A549 (cell line): ENCODE measurements at places on chromosomes 1 and 21. TPM values are rescaled to one million over a fixed set of nuclear protein-coding genes. Genes with fewer than 3 reads are reported as not detected.

CYP4A22 gene
- not detected in 3 replicates for polyA plus RNA-seq

AKR7A3 gene
- 0.17 to 0.24 TPM (median 0.21 TPM) in 3 replicates for polyA plus RNA-seq

MYOM3 gene
- 7.3 to 8.7 TPM (median 8.5 TPM) in 3 replicates for polyA plus RNA-seq

ATP6V1G3 gene
- polyA plus RNA-seq = not detected in 3 replicates

HSPA6 gene
- 0.26 to 0.50 TPM (median 0.50 TPM) in 3 replicates for polyA plus RNA-seq

SYCP1 gene
- not detected in 3 replicates for polyA plus RNA-seq

LIN28A gene
- 0.03 TPM in 1 of 3 replicates, not detected in the others for polyA plus RNA-seq

RNU1-1 gene
- polyA plus RNA-seq = 6.5 to 8.5 TPM (median 6.6 TPM) in 3 replicates

PDE4B gene
- 15.5 to 20.2 TPM (median 19.8 TPM) in 3 replicates for polyA plus RNA-seq

MYOG gene
- not detected in 3 replicates for polyA plus RNA-seq

NUDC gene
- polyA plus RNA-seq = 133 to 150 TPM (median 134 TPM) in 3 replicates

SERPINC1 gene
- polyA plus RNA-seq = 0.05 to 0.13 TPM (median 0.05 TPM) in 3 replicates

ADAMTS5 gene
- polyA plus RNA-seq = not detected in 3 replicates

CNTN2 gene
- polyA plus RNA-seq = not detected in 3 replicates

CD1E gene
- not detected in 3 replicates for polyA plus RNA-seq

DNAI4 gene
- 1.0 to 2.2 TPM (median 1.3 TPM) in 3 replicates for polyA plus RNA-seq

RNF186 gene
- polyA plus RNA-seq = not detected in 3 replicates

NHLH1 gene
- 0.29 to 0.49 TPM (median 0.34 TPM) in 3 replicates for polyA plus RNA-seq

ACKR1 gene
- not detected in 3 replicates for polyA plus RNA-seq

FCN3 gene
- not detected in 3 replicates for polyA plus RNA-seq

SYT2 gene
- polyA plus RNA-seq = 0.01 to 0.04 TPM (median 0.03 TPM) in 3 replicates

PDZK1 gene
- 1.3 to 1.5 TPM (median 1.5 TPM) in 3 replicates for polyA plus RNA-seq

KRTCAP2 gene
- 216 to 218 TPM (median 217 TPM) in 3 replicates for polyA plus RNA-seq

NCAM2 gene
- not detected in 3 replicates for polyA plus RNA-seq

IL20 gene
- not detected in 3 replicates for polyA plus RNA-seq

C1orf115 gene
- polyA plus RNA-seq = 6.8 to 8.9 TPM (median 7.5 TPM) in 3 replicates

AUNIP gene
- polyA plus RNA-seq = 5.6 to 7.3 TPM (median 6.5 TPM) in 3 replicates

KRTAP21-2 gene
- not detected in 3 replicates for polyA plus RNA-seq

GPR25 gene
- polyA plus RNA-seq = not detected in 3 replicates

DRAXIN gene
- polyA plus RNA-seq = 0.03 to 0.08 TPM in 2 of 3 replicates, not detected in the other

U2AF1 gene
- 87.5 to 99.8 TPM (median 98.7 TPM) in 3 replicates for polyA plus RNA-seq

CELA3B gene
- polyA plus RNA-seq = not detected in 3 replicates

ATP5PO gene
- polyA plus RNA-seq = 143 to 150 TPM (median 143 TPM) in 3 replicates

LRRC38 gene
- not detected in 3 replicates for polyA plus RNA-seq

FMO1 gene
- polyA plus RNA-seq = not detected in 3 replicates

MTOR gene
- polyA plus RNA-seq = 15.7 to 16.0 TPM (median 15.8 TPM) in 3 replicates

NTMT2 gene
- polyA plus RNA-seq = not detected in 3 replicates

FCRL4 gene
- not detected in 3 replicates for polyA plus RNA-seq

PUM1 gene
- polyA plus RNA-seq = 27.5 to 30.2 TPM (median 29.1 TPM) in 3 replicates

SYT14 gene
- 0.05 to 0.10 TPM (median 0.06 TPM) in 3 replicates for polyA plus RNA-seq

NEK2 gene
- polyA plus RNA-seq = 38.1 to 45.1 TPM (median 42.0 TPM) in 3 replicates

SLC45A3 gene
- polyA plus RNA-seq = 2.5 to 3.4 TPM (median 3.3 TPM) in 3 replicates

SERINC2 gene
- polyA plus RNA-seq = 16.1 to 21.1 TPM (median 16.3 TPM) in 3 replicates

CFAP107 gene
- polyA plus RNA-seq = not detected in 3 replicates

FNBP1L gene
- polyA plus RNA-seq = 17.8 to 19.8 TPM (median 19.4 TPM) in 3 replicates

OR6N1 gene
- not detected in 3 replicates for polyA plus RNA-seq

SLFNL1 gene
- polyA plus RNA-seq = 0.03 to 0.05 TPM (median 0.04 TPM) in 3 replicates

B4GALT3 gene
- polyA plus RNA-seq = 23.3 to 26.7 TPM (median 25.5 TPM) in 3 replicates

RIPPLY3 gene
- 0.46 to 0.65 TPM (median 0.63 TPM) in 3 replicates for polyA plus RNA-seq

TRNAU1AP gene
- 14.5 to 14.9 TPM (median 14.5 TPM) in 3 replicates for polyA plus RNA-seq

ALPL gene
- 0.13 to 0.31 TPM (median 0.14 TPM) in 3 replicates for polyA plus RNA-seq

ICOSLG gene
- polyA plus RNA-seq = 0.61 to 0.93 TPM (median 0.79 TPM) in 3 replicates

AHDC1 gene
- 9.8 to 11.5 TPM (median 10.0 TPM) in 3 replicates for polyA plus RNA-seq

PODN gene
- not detected in 3 replicates for polyA plus RNA-seq

NUDT4B gene
- polyA plus RNA-seq = 1.5 to 2.3 TPM (median 1.7 TPM) in 3 replicates

GNAT2 gene
- polyA plus RNA-seq = 0.25 TPM in 1 of 3 replicates, not detected in the others

SYTL1 gene
- 0.50 to 0.76 TPM (median 0.58 TPM) in 3 replicates for polyA plus RNA-seq

MRTO4 gene
- polyA plus RNA-seq = 58.4 to 70.5 TPM (median 61.7 TPM) in 3 replicates

DONSON gene
- 20.7 to 22.1 TPM (median 21.0 TPM) in 3 replicates for polyA plus RNA-seq

PTPN14 gene
- polyA plus RNA-seq = 9.2 to 13.0 TPM (median 10.3 TPM) in 3 replicates
